ENCODE measurements at places on chromosomes 16 and 17. TPM values are rescaled to one million over a fixed set of nuclear protein-coding genes. Genes with fewer than 3 reads are reported as not detected.

Gene SOX15
- total RNA-seq, result not detected

Gene MMP25
- total RNA-seq, result 68.7 TPM

Gene PDXDC1
- 75.8 TPM for total RNA-seq

Gene KCNJ12
- total RNA-seq, result 2.4 TPM

Gene IGSF6
- 87.7 TPM for total RNA-seq

Gene GCGR
- total RNA-seq, result not detected

Gene ASB16
- not detected for total RNA-seq

Gene LRRC37A3
- 9.7 TPM for total RNA-seq

Gene SPN
- total RNA-seq, result 27.6 TPM

Gene CTRL
- total RNA-seq, result 2.0 TPM

Gene KRTAP1-1
- total RNA-seq, result not detected

Gene ABCC12
- total RNA-seq, result not detected

Gene SLC5A11
- not detected for total RNA-seq

Gene KIFC3
- total RNA-seq, result 47.5 TPM

Gene FOXF1
- total RNA-seq, result 0.42 TPM

Gene ZNF423
- total RNA-seq, result 6.4 TPM

Gene MAP2K6
- 36.3 TPM for total RNA-seq

Gene RPS15A
- 1,203 TPM for total RNA-seq

Gene CCL7
- total RNA-seq, result not detected
